ENCODE measurements at places on chromosomes 4 and X. TPM values are rescaled to one million over a fixed set of nuclear protein-coding genes. Genes with fewer than 3 reads are reported as not detected.

- no peak overlapping the region for H3K4me3 ChIP-seq
- no peak overlapping the region for H3K27ac ChIP-seq
- peaks cover 2% of the 10 kb centered on the region for H3K36me3 ChIP-seq
- H3K27me3 ChIP-seq: no peaks in the 10 kb centered on the region
- H3K4me1 ChIP-seq: no peaks in the 10 kb centered on the region
- DNase-seq: no peak
Measured at GRCh38 chrX:21885568-21885967, 29.8 kb downstream of the YY2 start.

GRCh38 chr4:153534792-153535629 is 68.9 kb downstream of the TMEM131L start:
- no peaks in the 10 kb centered on the region for H3K27me3 ChIP-seq
- H3K4me1 ChIP-seq: peaks cover 89% of the 10 kb centered on the region
- no peak overlapping the region for H3K4me3 ChIP-seq
- H3K36me3 ChIP-seq: peaks cover 19% of the 10 kb centered on the region
- peak overlapping the region; percentile 84 for H3K27ac ChIP-seq

DNA sequence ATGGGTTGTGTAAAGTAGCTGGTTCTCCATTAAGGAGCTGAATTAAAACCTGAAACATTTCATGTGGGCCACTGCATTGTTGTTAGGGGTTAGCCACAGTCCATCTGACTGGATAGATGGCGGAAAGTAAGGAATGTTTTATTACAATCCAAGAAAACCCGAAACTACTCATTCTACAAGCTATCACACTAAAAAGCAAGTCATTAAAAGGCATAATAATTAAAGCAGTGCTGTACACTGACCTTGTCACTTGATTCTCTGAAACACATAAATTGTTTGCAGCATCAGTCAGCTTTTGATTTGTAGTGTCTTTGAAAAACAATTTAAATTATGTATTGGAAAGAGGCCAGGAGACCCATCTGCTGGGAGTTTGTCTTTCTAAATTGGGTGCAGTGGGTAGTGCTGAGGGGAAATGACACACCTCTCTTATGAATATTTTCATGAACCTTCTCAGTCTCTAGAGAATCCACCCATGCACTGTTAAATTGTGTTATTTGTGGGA is 75.7 kb upstream of the ANK2 start:
- H3K27me3 ChIP-seq: peaks cover 2% of the 10 kb centered on the region
- H3K4me3 ChIP-seq: no peak overlapping the region
- H3K36me3 ChIP-seq: no peaks in the 10 kb centered on the region
- H3K27ac ChIP-seq: no peak overlapping the region
- DNase-seq: no peak
- no peaks in the 10 kb centered on the region for H3K4me1 ChIP-seq

DNA sequence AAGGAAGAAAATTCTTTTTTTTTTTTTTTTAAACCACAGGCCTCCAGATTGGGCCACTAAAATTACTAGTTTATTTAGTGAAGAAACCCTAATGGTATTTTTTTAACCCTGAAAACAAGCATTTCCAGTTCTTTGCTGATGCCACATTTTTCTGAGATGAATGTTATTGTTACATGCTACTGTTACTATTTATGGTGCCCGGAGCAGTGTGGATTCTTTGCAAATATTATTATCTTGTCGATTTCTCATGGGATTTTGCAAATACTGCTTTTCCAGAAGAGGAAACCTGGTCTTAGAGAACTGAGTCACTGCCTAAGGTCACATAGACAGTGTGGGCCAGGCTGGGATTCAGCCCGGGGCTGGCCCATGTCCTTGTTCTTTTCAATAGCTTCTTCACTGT is 8.7 kb upstream of the ALAS2 start:
- no peak overlapping the region for H3K27ac ChIP-seq
- H3K36me3 ChIP-seq: no peaks in the 10 kb centered on the region
- no peaks in the 10 kb centered on the region for H3K4me1 ChIP-seq
- DNase-seq: no peak
- no peaks in the 10 kb centered on the region for H3K27me3 ChIP-seq
- no peak overlapping the region for H3K4me3 ChIP-seq

DNA sequence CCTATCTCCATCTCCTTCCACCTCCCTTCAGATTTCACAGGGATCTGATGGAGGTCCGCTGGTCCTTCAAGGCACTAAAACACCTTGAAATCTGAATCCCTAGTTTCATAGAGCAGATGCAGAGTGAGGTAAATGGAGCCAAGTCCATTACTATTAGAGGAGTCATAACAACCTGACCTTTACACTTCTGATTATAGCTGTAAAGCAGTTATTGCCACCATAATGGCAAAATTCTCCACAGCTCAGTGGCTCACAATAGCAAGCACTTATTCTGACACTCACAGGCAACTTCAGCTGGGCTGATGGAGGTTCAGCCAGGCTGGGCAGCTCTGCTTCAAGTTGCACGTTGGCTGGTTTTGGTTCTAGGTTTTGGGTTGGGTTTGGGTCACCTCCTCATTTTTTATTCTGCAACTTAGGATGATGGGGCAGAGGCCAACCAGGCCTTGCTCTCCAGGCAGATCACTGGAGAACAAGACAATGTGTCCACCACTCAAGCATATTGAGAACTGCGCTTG is 51.4 kb upstream of the LRAT start:
- DNase-seq: no peak
- no peaks in the 10 kb centered on the region for H3K4me1 ChIP-seq
- H3K27ac ChIP-seq: no peak overlapping the region
- no peaks in the 10 kb centered on the region for H3K36me3 ChIP-seq
- H3K27me3 ChIP-seq: peaks cover 30% of the 10 kb centered on the region

DNA sequence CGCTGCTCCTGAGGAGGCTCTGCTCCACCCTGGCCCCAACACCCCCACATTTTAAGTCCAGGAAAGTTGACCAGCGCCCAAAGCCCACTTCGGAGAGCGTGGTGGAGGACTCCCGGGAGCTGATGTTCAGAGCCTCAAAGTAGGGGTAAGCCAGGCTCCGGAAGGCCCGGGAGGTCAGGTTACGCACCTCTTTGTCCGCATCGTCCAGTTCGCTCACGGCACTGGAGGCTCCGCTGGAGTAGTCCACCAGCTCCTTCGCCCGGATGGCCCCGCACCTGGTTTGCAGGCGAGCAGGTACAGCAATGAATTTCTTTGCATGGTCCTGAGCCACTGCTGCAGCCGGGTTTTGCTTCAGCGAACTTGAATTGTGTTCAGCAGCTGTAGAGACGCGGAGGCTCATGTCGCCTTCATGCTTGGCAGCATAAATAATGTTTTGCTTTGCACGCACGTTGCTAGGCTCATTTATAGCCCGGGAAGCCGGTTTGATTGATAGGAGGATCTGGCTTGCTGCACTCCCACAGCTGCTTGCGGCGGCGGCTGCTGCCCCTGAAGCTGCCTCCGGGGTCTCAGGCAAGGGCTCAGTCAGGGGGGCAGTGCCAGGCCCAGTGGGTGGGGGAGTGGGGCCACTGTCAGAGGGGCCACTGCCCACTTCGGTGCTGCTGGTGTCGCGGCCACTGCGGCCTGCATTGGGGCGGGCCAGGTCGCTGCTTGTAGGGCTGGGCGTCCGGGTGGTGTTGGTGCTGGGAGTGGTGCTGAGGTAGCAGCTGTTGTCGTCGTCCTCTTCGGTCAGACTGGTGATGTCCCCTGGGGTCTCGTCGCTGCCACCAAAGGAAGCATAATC is 4.8 kb downstream of the C4orf54 start:
- H3K27ac ChIP-seq: no peak overlapping the region
- peaks cover 2% of the 10 kb centered on the region for H3K27me3 ChIP-seq
- no peaks in the 10 kb centered on the region for H3K4me1 ChIP-seq
- no peak overlapping the region for H3K4me3 ChIP-seq
- no peaks in the 10 kb centered on the region for H3K36me3 ChIP-seq

DNA sequence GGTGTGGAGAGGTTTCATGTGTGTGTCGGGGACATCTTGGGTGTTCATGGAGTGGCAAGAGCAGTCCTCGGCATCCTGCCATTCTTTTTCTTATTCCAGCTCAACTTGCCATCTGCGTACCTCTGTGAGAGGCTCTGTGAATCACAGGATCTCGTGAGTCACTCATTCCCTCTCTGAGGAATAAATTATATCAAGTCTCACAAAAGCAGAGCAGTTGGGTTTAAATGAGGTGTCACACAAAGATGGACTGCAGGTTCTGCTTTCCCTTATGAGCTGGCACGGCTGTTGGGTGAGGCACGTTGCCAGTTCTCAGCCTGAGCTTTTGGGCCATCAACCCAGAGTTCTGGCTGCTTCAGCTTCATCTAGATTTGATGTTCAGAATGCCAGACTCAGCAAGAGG is 6.8 kb upstream of the OCIAD2 start:
- H3K4me3 ChIP-seq: no peak overlapping the region
- peaks cover 16% of the 10 kb centered on the region for H3K4me1 ChIP-seq
- no peaks in the 10 kb centered on the region for H3K36me3 ChIP-seq
- no peak overlapping the region for H3K27ac ChIP-seq
- H3K27me3 ChIP-seq: no peaks in the 10 kb centered on the region

GRCh38 chrX:110384490-110384889 is 25.8 kb downstream of the RTL9 start:
- H3K27ac ChIP-seq: no peak overlapping the region
- DNase-seq: no peak
- H3K27me3 ChIP-seq: no peaks in the 10 kb centered on the region
- no peak overlapping the region for H3K4me3 ChIP-seq
- no peaks in the 10 kb centered on the region for H3K36me3 ChIP-seq

- H3K4me1 ChIP-seq: no peaks in the 10 kb centered on the region
- no peak overlapping the region for H3K27ac ChIP-seq
- H3K36me3 ChIP-seq: no peaks in the 10 kb centered on the region
- H3K4me3 ChIP-seq: no peak overlapping the region
- DNase-seq: no peak
Measured at GRCh38 chrX:69121321-69122000, 43.8 kb downstream of the PJA1 start.

DNA sequence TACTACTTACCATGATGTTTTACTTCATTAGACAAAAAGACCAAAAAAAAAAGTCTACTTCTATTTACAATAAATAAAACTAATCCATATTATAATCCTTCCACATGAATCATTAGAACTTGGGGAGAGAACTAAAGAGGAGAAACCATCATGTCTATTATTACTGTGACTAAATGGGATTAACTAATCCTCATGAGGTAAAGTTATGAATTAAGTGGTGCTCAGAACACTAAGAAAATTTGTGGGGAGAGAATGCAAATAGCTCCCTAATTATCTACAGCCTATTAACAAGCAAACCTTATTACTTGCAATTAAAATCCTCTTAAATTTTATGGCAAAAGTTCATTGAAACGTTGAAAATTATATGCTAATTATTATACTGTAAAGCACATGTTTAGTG is 68.8 kb downstream of the MAB21L2 start:
- no peak overlapping the region for H3K4me3 ChIP-seq
- H3K27ac ChIP-seq: no peak overlapping the region
- H3K4me1 ChIP-seq: peaks cover 1% of the 10 kb centered on the region
- DNase-seq: no peak
- no peaks in the 10 kb centered on the region for H3K27me3 ChIP-seq

- DNase-seq: no peak
- peaks cover 15% of the 10 kb centered on the region for H3K27me3 ChIP-seq
- H3K36me3 ChIP-seq: no peaks in the 10 kb centered on the region
- no peaks in the 10 kb centered on the region for H3K4me1 ChIP-seq
Measured at GRCh38 chr4:5923376-5923775, 30.5 kb upstream of the CRMP1 start.

- H3K36me3 ChIP-seq: no peaks in the 10 kb centered on the region
- H3K4me3 ChIP-seq: no peak overlapping the region
Measured at GRCh38 chr4:30757357-30757756, 37.2 kb downstream of the PCDH7 start.

GRCh38 chr4:38781854-38782261 is 932 bp downstream of the TLR10 start:
- H3K27me3 ChIP-seq: no peaks in the 10 kb centered on the region
- DNase-seq: no peak
- H3K4me1 ChIP-seq: peaks cover 5% of the 10 kb centered on the region
- no peaks in the 10 kb centered on the region for H3K36me3 ChIP-seq
- H3K4me3 ChIP-seq: no peak overlapping the region
- no peak overlapping the region for H3K27ac ChIP-seq

- no peaks in the 10 kb centered on the region for H3K27me3 ChIP-seq
- DNase-seq: peak; percentile 73
- no peaks in the 10 kb centered on the region for H3K36me3 ChIP-seq
- peak overlapping the region; percentile 84 for H3K27ac ChIP-seq
- H3K4me3 ChIP-seq: peak overlapping the region; percentile 9
Measured at GRCh38 chr4:184237612-184238011, 19.9 kb upstream of the ENPP6 start.

DNA sequence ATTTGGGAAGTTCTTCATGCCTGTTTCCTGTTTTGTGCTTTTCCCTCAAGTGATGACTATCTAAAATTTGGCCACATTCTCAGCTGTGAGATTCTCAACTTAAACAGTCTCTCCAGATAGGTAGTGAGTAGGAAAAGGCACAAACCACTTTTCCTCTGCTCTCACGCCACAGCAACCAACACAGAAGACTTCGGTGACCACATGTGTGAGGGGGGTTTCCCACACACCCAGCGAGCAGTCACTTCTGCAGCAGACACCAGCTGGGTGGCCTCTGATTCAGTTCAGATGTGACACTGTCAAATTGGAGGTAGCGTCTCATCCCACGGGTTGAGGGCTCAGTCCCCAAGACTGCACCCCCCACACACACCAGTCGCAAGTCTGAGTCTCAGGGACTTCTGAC is 25.1 kb upstream of the CLDN34 start:
- H3K27me3 ChIP-seq: peaks cover 21% of the 10 kb centered on the region
- peaks cover 14% of the 10 kb centered on the region for H3K4me1 ChIP-seq
- no peaks in the 10 kb centered on the region for H3K36me3 ChIP-seq
- H3K27ac ChIP-seq: peak overlapping the region; percentile 51
- peak; percentile 80 for DNase-seq

DNA sequence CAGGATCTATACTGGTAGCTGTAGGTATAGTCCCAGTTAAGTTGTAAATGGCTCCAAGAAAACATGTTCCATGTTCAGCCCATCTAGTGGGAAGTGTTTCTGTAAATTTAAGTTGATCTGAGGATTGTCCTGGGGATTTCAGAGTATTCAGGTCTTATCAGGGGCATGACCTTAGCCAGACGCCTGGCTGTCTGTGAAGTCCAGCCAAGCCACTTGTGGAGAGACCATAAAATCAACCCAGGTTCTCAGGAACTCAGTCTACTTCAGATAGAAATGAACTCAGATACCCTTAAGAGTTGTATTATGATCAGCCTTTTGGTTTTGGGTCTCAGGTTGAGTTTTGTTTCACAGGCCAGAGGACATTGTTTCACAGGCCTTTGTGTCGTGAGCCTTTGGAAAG is 95.9 kb downstream of the EGF start:
- peaks cover 2% of the 10 kb centered on the region for H3K27me3 ChIP-seq
- H3K4me1 ChIP-seq: no peaks in the 10 kb centered on the region

- H3K27me3 ChIP-seq: peaks cover 30% of the 10 kb centered on the region
- peaks cover 5% of the 10 kb centered on the region for H3K4me1 ChIP-seq
- no peak within 1 kb of the TSS for H3K27ac ChIP-seq
- peak; percentile 61 for DNase-seq
Measured at GRCh38 chr4:40749717-40750460, at the start of gene NSUN7. Gene NSUN7 (plus strand): TSS chr4:40749955. CDS start chr4:40750694, 739 bp downstream.

GPRASP1 gene
- 4.2 TPM for total RNA-seq

PHOX2B gene
- total RNA-seq: not detected

TRIM61 gene
- 1.1 TPM for total RNA-seq

RAB40A gene
- 0.12 TPM for total RNA-seq

SPANXN3 gene
- total RNA-seq: not detected

TRAM1L1 gene
- not detected for total RNA-seq

ABLIM2 gene
- total RNA-seq: 0.58 TPM

P2RY4 gene
- 0.11 TPM for total RNA-seq

CSN2 gene
- not detected for total RNA-seq

Data from activated CD4-positive, alpha-beta T cell treated with anti-CD3 and anti-CD28 coated beads for 36 hours (primary cell).